ENCODE measurements at places on chromosomes 7 and 10.

GRCh38 chr10:11626071-11626470 is 14.6 kb upstream of the USP6NL start:
- DNase-seq, result no peak

DNA sequence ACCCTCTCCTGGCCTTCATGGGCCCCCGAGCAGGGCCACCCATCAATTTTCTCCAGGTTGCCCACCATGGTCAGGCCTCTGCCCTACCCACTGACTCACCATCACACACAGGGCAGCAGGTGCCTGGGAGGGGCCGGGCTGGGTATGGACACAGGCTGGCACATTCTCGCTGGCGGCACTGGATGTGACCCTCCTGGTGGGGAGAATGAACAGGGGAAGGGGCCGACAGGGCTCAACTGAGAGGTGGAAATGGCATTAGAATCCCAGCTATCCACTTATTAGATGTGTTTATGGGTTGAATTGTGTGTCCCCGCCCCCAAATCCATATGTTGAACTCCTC is 16.4 kb downstream of the KCP start:
- no peak for DNase-seq

DNA sequence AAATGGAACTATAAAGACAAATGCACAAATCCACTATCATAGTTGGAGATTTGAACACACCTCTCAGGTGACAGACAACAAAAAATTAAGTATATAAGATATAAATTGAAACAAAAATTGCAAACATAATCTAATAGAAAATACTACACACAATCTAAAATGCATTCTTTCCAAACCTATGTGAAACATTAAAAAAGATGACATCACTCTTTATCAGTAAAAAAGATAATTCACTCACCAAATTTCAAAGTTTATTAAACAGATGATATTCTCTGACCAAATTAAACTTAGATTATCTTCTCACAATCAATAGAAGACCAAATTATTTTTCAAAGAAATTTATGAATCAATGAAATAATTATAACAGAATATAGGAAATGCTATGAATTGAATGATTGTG is 4.0 kb downstream of the ZWINT start:
- no peak for DNase-seq

- no peak for DNase-seq
Measured at GRCh38 chr10:92014620-92015019, 91.0 kb downstream of the BTAF1 start.

DNA sequence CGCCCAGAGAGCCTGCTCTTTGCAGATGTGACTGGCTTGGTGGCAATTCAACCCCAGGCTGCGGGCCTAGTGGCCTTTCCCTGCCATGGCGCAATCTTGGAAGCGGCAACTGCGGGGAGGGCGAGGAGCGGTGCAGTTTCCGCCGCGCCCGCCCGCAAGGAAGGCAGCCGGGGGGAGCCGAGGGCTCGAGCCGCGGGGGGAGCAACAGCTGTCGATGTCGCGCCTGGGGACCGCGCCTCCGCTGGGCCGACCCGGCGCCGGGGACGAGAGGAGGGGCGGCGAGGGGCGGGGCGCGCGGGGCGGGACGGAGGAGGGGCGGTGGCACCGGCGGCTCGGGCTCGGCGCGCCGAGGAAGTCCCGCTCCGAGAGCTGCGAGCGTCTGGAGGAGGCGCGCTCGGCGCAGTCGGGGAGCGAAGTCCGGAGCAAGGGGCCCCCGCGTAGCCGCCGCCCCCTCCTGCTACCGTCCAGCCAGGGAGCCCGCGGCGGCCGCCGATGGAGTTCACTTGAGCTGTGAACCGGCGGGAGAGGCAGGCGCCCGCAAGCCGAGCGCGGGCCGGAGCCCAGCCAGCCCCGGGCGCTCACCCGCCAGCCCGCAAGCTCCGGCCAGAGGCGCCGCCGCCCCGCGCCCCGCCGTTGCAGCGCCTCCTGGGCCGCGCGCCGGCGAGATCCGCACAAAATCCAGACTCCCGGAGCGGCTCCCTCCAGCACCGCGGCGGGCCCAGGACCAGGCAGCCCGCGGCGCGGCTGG is 438.1 kb upstream of the GALNT17 start:
- DNase-seq, result peak; percentile 91

GRCh38 chr7:148304456-148304855 is 286.1 kb upstream of the C7orf33 start:
- DNase-seq, result no peak

GRCh38 chr10:48945441-48946130 is 5.9 kb upstream of the LRRC18 start:
- no peak for DNase-seq
